Stimulated activated naive CD4-positive, alpha-beta T cell treated with Interleukin-2 at 50 U/mL for 16 hours (primary cell): ENCODE measurements at places on chromosomes 1 and 21.

DNA sequence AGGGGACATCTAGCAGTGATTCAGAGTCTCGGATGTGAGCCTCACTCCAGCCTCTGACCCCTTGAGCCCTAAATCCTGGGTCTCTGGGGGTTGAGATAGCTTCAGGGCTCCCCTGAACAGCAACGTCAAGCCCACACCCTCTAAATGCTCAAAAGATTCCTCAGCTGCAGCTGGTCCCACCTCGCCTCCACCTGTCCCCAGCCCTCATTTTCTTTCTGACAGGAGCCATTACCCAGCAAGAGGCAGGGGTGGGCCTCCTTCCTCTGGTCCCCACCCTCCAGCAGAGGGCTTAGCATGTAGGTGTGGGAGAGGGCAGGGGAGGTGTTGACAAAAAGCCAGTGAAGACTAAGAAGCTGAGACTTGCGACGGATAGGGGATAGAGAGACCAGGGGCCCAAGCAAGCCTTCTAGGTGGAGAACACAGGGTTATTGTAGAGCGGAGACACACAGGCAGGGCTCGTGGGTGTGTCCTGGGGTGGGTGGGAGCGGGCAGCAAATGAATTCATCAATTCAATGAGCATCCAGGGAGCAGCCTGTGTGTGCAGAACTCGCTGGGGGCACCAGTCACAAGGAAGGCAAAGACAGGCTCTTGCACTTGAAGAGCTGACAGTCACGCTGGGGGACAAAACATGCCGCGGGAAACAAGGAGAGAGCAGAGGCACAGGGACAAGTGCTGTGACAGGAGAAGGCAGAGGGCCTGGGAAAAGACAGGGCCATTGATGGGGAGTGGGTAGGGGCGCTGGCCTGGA lies 48.9 kb upstream of the GOLT1A start:
- DNase-seq: no peak

GRCh38 chr1:165629151-165629550 lies 1.9 kb upstream of the MGST3 start:
- DNase-seq: no peak

DNA sequence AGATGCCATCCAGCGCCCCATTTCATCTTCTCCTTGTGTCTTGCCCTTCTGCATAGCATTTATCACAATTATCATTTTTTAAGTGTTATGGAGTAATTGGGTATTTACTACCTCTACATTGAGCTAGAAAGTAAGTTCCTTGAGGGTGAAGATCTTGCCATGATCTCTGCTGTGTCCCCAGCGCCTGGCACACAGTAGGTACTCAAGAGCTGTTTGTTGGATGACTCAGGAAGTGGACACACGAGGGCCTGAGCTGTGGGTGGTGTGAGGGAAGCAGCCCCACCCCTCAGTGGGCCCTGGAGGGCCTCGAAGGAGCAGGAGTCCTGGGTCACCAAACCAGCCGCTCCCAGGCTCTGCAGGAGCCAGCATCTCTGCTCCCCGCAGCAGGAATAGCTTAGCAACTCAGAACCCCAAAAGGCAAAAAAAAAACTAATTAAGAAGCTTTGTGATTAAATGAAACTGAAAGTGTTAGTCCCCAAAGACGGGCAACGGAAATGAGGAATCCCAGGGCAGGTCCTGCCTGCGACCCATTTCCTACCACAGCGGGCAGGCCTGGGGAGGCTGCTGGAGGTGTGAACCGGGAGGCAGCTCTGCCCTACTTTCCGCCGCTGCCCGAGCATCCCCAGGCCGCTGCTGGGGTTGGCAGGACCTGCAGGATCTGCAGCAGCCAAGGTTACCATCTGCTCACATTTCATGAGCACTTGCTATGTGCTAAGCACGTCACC lies 87.7 kb downstream of the LACTBL1 start:
- DNase-seq: no peak

DNA sequence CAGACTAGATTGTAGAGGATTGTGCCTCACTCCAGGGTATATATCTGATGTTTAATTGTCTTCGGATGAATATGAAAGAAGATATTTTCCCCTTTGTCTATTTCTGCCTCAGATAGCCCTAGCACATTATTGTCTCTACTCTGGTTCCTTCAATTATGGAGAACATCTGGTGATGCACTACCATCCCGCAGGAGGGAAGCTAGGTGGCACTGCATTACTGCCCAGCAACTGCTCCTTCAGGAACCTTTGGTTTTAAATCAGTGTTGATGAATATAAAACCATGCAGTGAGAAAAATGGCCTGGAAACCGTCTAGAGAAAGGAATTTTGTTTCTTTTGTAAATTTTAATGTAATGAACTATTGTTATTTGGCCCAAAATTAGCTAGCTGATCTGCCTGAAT lies 68.5 kb downstream of the GPR88 start:
- DNase-seq: no peak

GRCh38 chr1:61323681-61324328 lies 241.4 kb downstream of the NFIA start:
- no peak for DNase-seq

DNA sequence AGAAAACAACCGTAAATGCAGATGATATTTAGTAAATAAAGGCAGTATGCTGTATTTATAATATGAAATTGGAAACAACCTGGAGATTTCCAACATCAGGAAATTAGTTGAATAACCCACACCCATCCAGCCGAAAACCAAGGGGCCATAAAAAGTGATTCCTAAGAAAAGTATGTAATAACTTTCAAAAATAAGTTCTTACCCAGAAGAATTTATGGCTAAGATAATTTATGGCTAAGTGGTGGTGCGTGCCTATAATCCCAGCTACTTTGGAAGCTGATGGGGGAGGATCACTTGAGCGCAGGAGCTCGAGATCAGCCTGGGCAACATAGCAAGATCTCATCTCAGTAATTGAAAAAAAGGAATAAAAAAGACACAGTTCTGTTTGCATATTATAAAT lies 43.2 kb downstream of the TMCO4 start:
- DNase-seq: no peak

DNA sequence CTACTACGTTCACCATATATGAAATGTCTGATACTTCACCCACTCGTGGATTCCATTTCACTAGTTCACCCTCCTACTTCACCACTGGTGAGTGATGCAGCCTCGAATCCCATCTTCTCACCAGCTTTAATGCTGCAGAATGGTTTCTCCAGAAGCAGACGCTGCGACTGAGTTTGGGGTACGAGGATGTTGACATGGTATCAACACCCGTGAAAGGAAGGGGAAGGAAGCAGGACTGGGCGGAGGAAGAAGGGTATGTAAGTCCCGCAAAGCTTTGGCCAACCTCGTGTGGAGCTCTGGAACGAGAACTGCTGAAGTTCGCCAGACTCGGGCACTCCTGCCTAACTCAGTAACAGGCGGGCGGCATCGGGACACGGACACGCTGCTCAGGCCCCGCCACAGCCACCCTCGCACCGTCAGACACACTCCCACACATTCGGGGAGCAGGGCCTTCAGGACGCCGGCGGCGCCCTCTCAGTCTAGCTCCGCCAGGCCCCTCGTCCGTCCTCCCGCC lies 833 bp upstream of the DIP2A start:
- DNase-seq: peak; percentile 39

GRCh38 chr1:115506924-115507589 lies 134.7 kb upstream of the VANGL1 start:
- no peak for DNase-seq

DNA sequence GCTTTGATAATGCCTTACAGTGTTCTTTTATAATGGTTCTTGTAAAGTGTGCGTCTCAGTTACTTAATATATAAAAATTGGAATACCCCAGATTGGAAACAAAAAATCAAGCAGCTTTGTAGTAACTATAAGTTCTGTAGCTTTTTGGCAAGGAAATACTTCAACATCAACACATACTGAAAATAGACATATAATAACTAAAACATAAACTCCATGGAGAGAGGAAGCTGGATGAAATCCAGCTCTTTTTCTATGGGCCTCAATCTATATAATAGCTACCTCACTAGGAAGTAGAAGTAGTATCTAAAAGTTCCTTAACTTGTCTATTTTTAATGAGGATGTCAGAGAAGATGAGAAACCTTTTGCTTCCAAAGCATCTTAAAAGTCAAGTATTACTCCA lies 313.3 kb upstream of the NFIA start:
- no peak for DNase-seq

GRCh38 chr1:221874285-221875003 lies 132.6 kb upstream of the DUSP10 start:
- no peak for DNase-seq

DNA sequence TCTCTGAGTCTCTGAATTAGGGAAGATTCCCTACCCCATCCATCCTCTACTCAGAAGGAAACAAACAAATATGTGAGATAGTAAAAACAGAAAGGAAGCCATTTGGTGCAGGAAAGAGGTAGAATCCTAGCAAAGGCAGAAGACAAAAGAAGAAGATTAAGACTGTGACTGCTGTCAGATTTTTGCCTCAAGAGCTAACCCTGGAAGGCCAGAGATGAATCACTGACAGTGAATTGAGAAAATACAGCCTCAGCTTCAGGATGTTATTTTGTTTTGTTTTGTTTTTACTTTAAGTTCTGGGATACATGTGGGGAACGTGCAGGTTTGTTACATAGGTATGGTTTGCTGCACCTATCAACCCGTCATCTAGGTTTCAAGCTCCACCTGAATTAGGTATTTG lies 31.7 kb downstream of the DSTYK start:
- DNase-seq: no peak

DNA sequence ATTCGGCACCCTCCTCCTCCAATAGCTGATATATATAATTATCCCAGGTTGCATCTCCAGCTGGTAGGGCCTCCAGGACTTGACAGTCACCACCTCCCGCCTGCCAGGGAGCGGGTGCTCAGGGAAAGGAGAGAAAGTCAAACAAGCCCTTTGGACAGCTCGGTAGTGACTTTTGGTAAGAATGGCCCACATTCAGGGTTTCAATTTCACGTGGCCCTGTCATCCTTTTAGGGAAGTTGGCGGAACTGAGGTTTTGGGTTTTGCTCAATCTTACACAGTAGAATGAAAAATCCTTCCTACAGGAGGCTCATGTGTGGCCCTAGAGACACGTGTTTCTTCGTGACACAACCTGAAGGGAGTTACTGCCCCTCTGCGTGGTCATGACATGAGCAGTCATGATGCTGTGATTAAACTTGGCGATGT lies 44.2 kb downstream of the CAPN8 start:
- DNase-seq: no peak

GRCh38 chr1:20188455-20188817 lies 2.1 kb upstream of the PLA2G2C start:
- DNase-seq: no peak

DNA sequence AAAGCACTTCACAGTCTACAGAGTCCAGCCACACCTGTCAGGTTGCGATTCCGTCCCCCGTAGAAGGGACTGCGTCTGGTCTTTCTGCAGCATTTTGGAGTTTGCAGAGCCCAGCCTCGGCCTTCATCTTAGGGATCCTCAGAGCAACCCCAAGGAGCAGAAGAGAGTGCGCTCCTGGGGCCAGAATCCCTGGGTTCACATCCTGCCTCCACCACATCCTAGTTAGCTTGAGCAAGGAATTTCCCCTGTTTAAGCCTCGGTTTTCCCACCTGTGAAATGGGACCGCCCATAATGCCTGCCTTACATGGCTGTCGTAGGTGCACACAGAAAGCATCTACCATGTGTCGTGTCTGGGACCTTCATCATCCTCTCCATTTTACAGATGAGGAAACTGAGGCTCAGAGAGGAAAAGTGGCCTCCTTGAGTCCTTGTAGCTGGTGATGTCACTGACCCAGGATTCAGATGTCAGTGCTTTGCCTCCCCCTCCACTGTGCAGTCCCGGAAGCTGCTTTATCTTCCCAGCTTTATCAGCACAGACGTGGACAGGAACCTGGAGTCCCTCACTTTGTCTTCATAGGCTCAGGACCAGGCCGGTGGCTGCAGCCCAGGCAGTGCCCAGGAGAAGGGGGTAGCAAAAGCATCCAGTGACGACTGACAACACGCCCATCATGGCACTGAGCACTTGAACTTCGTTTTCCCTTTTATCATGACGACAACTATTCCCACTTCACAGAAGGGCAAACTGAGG lies 438.5 kb downstream of the MATN1 start:
- no peak for DNase-seq

DNA sequence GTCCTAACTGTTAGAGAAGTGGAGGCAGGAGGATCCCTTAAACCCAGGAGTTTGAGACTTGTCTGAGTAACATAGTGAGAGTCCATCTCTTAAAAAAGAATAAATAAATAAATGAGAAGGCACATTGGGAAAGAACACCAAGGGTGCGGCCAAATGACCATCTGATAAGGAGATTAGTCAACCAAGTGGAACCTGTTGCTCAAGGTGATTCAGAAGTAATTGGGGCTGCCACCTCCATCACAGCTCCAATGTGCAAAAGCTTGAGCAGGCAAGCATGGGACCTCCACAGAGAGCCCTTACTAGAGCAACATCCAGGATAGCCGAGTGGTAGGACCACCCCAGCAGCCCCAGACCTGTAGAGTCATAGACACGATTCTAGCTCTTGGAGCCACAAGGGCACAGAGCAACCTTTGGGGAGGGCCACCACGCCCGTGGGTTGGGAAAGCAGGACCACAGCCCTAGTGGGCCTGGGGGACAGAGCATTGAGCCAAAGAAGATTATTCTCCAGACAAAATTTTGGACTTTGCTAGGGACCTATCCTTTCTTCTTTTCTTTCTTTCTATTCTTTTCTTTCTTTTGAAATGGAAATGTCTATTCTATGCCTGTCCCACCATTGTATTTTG lies 40.9 kb downstream of the KCNK1 start:
- no peak for DNase-seq

DNA sequence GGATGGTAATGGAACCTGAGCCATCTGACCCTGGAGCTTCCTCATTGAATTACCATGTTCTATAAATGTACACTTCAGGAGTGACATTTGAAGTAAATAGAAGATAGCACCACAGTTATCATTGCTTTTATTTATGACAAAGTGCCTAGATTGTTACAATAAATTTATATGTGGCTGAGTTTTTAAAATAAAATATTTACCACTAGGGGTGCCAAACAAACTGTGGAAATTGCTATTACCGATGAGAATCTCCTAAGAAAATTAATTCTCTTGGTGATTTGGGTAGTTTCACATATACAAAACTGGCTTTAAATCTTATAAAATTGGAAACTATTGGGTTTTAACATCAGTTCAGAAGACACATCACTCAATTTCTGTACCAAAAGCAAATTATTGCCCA lies 1.4 kb upstream of the TNR start:
- DNase-seq: no peak

DNA sequence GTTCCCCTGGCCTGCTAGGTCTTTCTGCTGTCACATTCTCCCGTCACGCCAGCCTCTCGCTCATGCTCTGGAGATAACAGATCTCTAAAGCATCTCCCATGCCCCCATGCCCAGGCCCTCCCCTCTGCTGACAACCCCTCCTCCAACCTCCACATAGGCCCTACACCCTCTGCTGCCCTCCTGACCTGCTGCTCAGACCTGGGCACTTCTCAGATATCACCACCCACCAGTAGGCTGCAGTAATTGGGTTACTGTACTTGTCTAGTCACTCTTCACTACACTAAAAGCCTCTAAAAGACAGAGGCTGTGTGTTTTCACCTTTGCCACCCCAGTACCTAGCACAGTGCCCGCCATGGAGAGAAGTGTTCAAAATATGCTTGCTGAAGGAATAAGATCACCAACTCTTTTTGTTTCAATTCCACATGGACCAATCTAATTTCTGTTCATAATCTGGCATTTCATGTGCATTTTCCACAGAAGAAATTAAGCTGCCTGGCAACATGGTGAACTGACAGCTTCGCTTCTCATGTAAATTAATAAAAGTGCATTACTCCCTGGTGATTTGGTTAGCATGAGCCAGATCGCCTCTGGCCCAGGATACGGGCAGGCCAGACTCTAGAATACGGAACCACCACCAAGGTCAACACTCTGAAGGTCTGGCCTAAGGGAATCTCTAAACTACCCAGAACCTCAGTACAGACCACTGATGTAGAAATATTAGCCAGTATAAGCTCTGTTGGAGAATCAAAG lies 20.7 kb downstream of the LBR start:
- no peak for DNase-seq

GRCh38 chr1:40626383-40626770 lies 39.1 kb downstream of the RIMS3 start:
- DNase-seq: no peak
